ENCODE measurements at places on chromosomes 3 and 15.

DNA sequence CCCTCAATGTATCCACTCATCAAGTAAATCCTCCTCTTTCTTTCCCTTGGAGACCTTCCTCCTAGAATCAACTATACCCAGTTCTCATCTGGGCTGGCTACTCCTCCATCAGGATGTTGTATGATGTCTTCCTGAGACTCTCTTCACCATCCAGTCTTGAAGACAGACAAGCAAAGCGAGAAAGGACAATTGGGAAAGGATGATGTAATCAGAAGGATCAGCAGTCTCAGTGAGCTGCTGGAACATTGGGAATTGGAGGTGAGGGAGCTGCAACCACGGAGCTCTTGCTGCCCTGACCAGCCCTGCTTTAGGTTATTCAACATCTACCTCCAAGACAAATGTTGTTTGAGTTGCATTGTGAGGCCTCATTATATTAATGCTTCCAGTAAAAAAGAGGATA lies 48.0 kb upstream of the UBP1 start:
- DNase-seq, result no peak

- no peak for DNase-seq
These were observed 58.1 kb downstream of the XXYLT1 start for GRCh38 chr3:195212749-195213375.

DNA sequence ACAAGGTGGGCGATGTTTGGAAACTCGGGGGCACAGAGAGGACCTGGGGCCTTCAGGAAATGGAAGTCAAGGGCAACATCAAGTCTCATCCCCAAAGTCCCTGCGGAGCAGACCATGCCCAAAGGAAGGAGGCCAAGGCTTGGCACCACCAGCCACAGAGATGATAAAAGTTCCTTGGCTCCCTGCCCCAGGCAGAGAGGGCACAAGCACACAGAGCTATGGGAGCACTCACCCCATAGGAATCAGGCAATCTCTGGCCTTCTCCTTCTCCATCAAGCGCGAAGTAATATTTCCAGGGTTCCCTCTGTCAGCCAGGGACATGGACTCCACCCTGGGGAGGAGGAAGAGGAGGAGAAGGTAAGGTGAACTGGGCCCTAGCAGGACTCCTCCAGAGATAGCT lies 7.9 kb downstream of the ACAA1 start:
- no peak for DNase-seq

DNA sequence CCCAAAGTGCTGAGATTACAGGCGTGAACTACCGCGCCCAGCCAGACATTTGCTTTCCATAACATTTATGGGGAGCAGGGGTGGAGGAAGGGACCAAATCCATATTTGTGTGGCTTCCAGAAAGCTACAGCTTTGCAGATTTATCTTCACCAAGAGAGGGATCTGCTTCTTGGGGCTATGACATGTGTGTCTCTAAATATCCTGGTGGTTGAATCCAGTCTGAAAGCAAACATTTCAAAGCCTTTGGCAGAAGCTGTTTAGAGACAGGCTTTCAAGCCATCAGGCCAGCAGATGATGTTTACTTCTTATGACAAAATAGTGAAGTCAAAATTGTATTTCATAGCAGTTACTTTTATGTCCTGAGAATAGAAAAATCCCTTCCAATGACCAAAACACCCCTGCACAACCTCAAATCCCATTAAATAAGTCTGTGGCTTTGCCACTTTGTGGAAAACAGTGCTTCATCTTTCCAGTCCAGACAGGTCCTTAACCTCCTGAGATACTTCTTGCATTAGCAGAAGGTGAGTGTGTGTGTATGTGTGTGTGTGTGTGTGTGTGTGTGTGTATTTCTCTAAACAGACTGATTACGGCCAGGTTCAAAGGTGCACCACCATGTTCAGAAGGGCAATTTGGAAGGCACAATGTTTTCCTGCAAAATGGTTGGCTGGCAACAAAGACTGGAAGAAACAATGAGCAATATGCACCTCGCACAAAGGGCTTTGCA lies 191.4 kb upstream of the LRIG1 start:
- DNase-seq, result no peak

GRCh38 chr3:9109568-9109914 lies 139.9 kb downstream of the SRGAP3 start:
- DNase-seq, result no peak

DNA sequence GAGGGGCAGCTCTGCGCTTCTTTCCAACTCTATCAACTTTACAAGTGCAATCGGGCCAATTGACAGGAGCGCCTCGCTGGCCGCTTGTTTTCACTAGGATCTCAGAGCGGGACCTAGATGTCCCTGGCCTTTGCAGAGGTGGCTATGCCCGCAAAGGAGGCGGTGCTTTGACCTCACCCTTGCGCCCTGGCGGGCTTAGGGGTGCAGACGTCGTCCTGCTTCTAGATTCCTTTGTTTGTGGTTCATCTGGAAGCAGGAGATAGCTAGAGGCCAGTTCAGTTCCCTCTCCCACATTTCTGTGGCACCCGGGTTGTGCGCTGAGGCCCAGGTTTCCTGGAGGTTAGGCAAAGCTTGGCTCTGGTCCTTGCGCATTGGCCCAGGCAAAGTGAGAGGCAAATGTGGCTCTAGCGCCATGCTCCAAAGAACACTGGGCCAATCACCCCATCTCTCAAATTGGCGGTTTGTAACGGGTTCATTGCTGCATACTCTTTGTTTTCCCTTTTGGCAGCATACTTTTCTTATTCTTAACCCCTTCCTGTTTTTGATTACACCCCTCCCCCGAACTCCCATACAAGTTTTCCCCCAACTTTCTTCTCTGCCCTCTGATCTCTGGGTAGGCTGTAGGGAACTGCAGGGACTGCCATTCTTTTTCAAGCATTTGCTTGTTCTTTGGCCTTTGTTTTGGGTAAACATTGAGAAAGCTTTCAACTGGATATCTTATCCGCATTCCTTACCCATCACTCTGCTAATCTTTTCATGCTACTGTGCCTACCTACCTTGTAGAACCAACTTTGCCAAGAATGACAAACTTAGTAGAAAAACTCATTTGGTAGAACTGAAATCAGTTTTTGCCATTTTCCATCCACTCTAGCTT lies 1.4 kb downstream of the PPM1L start:
- DNase-seq, result peak; percentile 61

- no peak for DNase-seq
These were observed 430.7 kb upstream of the RBMS3 start for GRCh38 chr3:28850186-28850585.

DNA sequence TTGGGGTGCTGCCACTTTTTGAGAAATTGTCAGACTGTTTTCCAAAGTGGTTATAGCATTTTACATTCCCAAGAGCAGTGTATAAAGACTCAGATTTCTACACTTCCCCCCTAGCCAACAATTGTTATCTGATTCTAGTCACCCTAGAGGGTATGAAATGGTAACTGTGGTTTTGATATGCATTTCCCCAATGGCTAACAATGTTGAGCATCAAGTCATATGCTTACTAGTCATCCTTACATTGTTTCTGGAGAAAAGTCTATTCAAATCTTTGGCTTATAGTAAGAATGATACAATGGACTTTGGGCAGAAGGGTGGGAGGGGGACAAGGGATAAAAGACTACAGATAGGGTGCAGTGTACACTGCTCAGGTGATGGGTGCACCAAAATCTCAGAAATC lies 73.3 kb downstream of the CSNK1G1 start:
- no peak for DNase-seq

GRCh38 chr15:68597581-68597980 lies 18.8 kb downstream of the CORO2B start:
- no peak for DNase-seq

GRCh38 chr15:78732634-78733033 lies 78.6 kb downstream of the ADAMTS7 start:
- no peak for DNase-seq

DNA sequence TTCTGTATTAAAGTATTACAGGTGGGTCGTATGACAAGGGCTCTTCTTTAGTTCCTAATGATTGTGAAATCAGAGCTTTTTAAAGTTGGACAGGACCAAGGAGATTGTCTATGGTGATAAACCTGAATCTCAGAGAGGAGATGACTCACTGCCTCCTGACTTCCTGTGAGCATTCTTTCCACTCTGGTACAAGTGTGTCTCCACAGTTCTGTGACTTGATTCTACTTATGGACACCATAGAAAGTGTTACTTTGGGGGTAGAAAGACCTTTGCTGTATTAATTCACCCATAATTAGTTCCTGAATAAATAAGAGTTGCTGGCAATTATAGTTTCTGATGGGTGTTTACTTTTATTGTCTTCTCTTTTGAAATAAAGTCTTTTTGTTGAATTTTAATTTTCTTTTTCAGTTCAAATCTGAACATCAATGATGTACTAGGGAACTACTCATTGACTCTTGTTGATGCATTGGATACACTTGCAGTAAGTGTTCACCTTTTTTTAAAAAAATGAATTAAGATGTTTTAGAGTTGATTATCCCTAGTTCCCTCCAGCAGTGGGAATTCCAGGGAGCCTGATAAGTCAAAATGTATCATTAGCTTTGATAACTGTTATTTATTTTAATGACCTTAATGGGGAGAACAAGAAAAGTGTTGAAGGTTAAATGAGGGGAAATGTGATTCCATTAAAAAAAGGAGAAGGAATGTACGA lies 7.4 kb downstream of the EDEM1 start:
- no peak for DNase-seq

- DNase-seq, result peak; percentile 9
These were observed 544.3 kb downstream of the NTRK3 start for GRCh38 chr15:87712211-87712610.

DNA sequence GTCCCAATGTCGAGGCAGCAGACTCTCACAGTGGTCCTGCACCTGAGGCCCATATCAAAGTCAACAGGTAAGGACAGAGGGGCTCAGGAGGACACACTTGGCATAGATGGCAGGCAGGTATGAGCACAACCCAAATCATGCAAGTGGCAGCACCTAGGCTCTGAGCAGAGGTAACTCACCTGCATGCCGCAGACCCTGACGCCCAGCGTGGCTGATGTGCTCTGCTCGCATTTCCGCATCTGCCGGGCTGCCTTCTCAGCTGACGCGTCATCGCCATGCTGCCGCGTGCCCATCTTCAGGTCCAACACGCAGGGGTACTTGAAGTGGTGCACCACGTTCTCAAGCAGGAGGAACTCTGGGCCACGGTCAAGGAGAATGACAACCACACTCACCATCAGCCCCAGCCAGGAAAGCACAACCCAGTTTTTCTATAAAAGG lies 4.2 kb upstream of the GMPPB start:
- DNase-seq, result no peak

GRCh38 chr3:192216067-192216466 lies 511.3 kb downstream of the FGF12 start:
- no peak for DNase-seq

DNA sequence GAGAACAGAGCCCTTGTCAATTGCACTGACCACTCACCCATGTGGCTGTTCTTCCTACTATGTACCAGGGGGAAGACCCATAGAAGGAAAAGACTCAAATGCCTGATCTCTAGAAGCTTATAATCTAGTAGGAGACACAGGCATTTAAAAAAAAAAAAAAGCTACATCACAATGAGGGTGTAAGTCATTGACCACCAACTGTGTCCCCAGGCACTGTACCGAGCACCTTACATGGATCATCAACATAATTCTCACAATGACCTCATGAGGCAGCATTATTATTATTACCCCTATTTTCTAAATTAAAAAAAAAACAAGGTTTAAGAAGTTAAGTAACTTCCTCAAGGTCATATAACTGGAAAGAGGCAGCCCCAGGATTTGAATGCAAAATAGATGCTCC lies 247.4 kb downstream of the SHOX2 start:
- no peak for DNase-seq

DNA sequence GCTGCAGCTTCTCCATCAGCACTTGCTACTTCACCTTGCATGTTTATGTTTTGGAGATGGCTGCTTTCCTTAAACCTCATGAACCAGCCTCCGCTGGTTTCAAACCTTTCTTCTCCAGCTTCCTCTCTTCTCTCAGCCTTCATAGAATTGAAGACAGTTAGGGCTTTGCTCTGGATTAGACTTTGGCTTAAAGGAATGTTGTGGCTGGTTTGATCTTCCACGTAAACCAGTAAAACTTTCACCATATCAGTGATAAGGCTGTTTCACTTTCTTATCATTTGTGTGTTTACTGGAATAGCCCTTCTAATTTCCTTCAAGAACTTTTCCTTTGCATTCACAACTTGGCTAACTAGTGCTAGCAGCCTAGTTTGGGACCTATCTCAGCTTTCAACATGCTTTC lies 11.7 kb upstream of the GNAT1 start:
- no peak for DNase-seq

GRCh38 chr3:16374047-16374934 lies 109.3 kb downstream of the OXNAD1 start:
- DNase-seq, result no peak

GRCh38 chr3:34261001-34261385 lies 462.6 kb downstream of the PDCD6IP start:
- DNase-seq, result no peak

- DNase-seq, result no peak
These were observed 62.9 kb upstream of the PRR23C start for GRCh38 chr3:139107424-139108252.

- peak; percentile 44 for DNase-seq
These were observed 841 bp downstream of the POGLUT1 start for GRCh38 chr3:119469418-119470189.

Data from NCI-H524 (cell line).